Activated T-helper 2 cell treated with anti-CD3 and anti-CD28 coated beads, Interferon-gamma antibody, Interleukin-2, Interleukin-4, amounts not matched to agents 10 μg/mL and 5 μg/mL and 100 μg/mL, durations not matched to agents 14 hours and 24 hours and 36 hours (primary cell): ENCODE measurements at places on chromosomes 1 and 21. TPM values are rescaled to one million over a fixed set of nuclear protein-coding genes. Genes with fewer than 3 reads are reported as not detected.

AK5 gene
- total RNA-seq = not detected in 2 replicates

OR2T33 gene
- total RNA-seq = not detected in 2 replicates

- peaks cover 88% of the 10 kb centered on the region for H3K36me3 ChIP-seq
- no peaks in the 10 kb centered on the region for H3K27me3 ChIP-seq
- DNase-seq = peak; percentile 60
- H3K4me3 ChIP-seq = peak overlapping the region; percentile 71
- H3K4me1 ChIP-seq = peaks cover 86% of the 10 kb centered on the region
- H3K27ac ChIP-seq = peak overlapping the region; percentile 94
Observed at GRCh38 chr1:160637821-160638539, 8.9 kb downstream of the SLAMF1 start.

DNA sequence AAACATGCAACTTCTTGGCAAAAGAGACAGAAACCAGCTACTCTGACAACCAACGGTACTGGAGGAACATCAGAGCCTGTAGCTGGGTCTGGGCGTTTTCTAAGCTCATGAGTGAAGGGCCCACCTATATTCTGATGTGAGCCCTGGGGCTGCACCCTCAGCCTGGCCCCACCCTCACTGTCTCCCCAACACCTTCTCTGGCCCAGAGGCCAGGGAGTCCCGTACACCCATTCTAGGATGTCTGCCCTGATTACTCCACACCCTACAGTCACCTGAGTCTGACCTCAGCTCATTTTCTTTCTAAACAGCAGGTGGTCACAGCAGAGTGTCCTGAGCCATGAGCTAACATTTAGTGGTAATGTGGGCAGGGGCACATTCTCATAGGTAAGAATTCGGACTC is 439.2 kb downstream of the MATN1 start:
- H3K27ac ChIP-seq = no peak overlapping the region
- peaks cover 6% of the 10 kb centered on the region for H3K27me3 ChIP-seq
- H3K4me3 ChIP-seq = no peak overlapping the region
- no peak for DNase-seq
- H3K4me1 ChIP-seq = peaks cover 15% of the 10 kb centered on the region
- H3K36me3 ChIP-seq = no peaks in the 10 kb centered on the region

GRCh38 chr1:218473522-218473921 is 128.4 kb downstream of the TGFB2 start:
- H3K27me3 ChIP-seq = peaks cover 2% of the 10 kb centered on the region
- H3K4me1 ChIP-seq = peaks cover 10% of the 10 kb centered on the region
- no peaks in the 10 kb centered on the region for H3K36me3 ChIP-seq
- no peak overlapping the region for H3K27ac ChIP-seq

- peaks cover 12% of the 10 kb centered on the region for H3K4me1 ChIP-seq
- no peak for DNase-seq
- no peak overlapping the region for H3K4me3 ChIP-seq
- H3K36me3 ChIP-seq = no peaks in the 10 kb centered on the region
- no peak overlapping the region for H3K27ac ChIP-seq
- peaks cover 75% of the 10 kb centered on the region for H3K27me3 ChIP-seq
Observed at GRCh38 chr21:36703626-36704280, 4.8 kb downstream of the SIM2 start.

DUSP10 gene
- 21.0 and 21.7 TPM in 2 replicates for total RNA-seq

DNA sequence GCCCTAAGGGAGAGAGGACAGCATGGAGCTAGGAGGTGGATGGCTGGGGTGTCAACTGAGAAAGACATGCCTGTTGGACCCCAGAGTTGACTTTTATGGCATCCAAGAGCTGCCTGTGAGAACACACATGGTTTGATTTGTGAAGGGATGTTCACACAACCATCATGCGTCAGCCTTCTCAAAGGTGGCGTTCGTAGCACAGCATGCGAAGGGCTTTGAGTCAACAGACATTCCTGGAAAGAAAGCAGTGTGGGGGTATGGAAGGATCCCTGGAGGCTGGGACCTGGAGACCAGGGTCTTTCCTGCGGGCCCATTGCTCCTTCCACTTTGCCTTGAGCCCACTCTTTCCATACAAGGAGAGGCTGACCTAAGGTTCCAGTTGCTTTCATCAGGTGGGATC is 6.4 kb upstream of the WNT3A start:
- H3K27me3 ChIP-seq = peaks cover 29% of the 10 kb centered on the region
- DNase-seq = peak; percentile 6
- no peaks in the 10 kb centered on the region for H3K36me3 ChIP-seq
- H3K4me1 ChIP-seq = no peaks in the 10 kb centered on the region
- no peak overlapping the region for H3K4me3 ChIP-seq

USH2A gene
- total RNA-seq = not detected in 2 replicates

- no peak overlapping the region for H3K4me3 ChIP-seq
- H3K4me1 ChIP-seq = peaks cover 2% of the 10 kb centered on the region
- no peak for DNase-seq
- H3K27ac ChIP-seq = no peak overlapping the region
- H3K27me3 ChIP-seq = peaks cover 5% of the 10 kb centered on the region
- H3K36me3 ChIP-seq = no peaks in the 10 kb centered on the region
Observed at GRCh38 chr1:174726167-174726879, 273.4 kb upstream of the CACYBP start.

GRCh38 chr1:221810406-221810805 is 68.5 kb upstream of the DUSP10 start:
- no peak for DNase-seq
- peak overlapping the region; percentile 81 for H3K27ac ChIP-seq
- peaks cover 41% of the 10 kb centered on the region for H3K4me1 ChIP-seq
- no peak overlapping the region for H3K4me3 ChIP-seq
- peaks cover 4% of the 10 kb centered on the region for H3K27me3 ChIP-seq
- no peaks in the 10 kb centered on the region for H3K36me3 ChIP-seq

DNA sequence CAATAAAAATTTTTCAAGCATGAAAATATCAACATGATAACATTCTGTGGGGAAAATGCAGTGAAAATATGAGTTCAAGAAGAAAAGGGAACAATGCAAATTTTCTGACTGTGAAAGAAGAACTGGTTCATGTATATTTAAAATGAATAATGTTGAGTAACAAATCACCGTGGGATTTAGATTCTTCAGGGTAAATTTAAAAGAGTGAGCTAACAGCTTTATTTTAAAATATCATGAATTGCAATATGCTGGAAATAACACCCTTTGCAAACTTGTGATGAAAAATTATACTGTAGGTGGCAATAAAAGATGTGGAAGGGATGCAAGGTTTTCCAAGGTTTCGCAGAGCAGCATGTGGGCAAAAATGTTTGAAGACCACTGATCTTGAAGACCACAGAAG is 13.2 kb upstream of the SSX2IP start:
- no peak for DNase-seq
- H3K27ac ChIP-seq = no peak overlapping the region
- H3K36me3 ChIP-seq = no peaks in the 10 kb centered on the region
- peaks cover 9% of the 10 kb centered on the region for H3K4me1 ChIP-seq

DNA sequence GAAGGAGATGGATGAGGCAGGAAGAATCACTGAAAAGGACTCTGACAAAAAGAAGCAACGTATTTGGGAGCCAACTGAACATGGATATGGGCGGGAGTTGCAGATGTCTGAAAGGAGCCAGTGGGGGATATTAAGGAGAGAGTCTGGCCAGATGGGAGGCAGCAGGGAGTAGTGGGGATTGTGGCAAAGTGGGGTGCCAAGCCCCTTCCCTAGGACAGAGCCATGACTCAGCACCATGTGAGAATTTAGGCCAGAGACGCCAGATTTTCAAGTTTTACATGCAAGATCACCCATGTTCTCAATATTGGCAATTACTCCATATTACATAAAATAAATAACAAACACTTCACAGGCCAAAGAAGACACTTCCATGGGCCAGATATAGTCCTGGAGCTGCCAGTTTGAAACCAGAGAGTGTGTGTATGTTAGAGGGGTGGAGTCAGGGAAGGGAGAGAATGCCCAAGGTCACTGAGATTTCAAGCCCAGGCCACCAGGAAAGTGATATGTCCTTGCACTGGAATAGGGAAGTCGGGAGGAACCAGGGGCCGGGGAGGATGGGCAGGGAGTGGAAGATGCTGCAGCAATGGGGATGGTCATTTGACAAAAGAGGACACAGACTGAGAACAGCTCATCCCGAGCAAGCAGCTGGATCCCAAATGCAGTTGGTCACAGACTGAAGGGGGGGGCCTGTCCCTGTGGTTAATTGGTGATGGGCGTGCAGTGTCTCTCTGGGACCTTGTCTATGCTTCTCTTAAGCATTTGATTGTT is 23.5 kb downstream of the TMEM51 start:
- H3K27me3 ChIP-seq = peaks cover 9% of the 10 kb centered on the region
- H3K4me3 ChIP-seq = no peak overlapping the region
- H3K36me3 ChIP-seq = no peaks in the 10 kb centered on the region
- H3K27ac ChIP-seq = no peak overlapping the region
- DNase-seq = no peak

- no peak for DNase-seq
- H3K27ac ChIP-seq = no peak overlapping the region
- no peaks in the 10 kb centered on the region for H3K36me3 ChIP-seq
- no peak overlapping the region for H3K4me3 ChIP-seq
- H3K27me3 ChIP-seq = no peaks in the 10 kb centered on the region
Observed at GRCh38 chr1:85894651-85895050, 186.4 kb upstream of the ZNHIT6 start.

DNA sequence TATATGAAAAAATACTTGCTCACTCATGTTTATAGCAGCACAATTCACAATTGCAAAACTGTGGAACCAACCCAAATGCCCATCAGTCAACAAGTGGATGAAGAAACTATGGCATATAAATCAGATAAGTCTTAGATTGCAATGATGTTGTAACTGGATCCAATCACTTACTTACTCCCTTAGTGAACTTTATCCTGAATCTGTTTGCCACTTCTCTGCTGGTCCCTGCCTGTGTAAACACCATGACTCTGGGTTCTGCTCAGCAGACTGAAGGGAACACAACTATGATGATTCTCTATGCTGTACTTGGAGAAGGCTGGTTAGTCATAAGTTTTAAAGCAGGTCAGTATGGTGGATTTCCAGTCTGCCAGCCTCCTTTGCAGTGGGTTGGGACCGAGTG is 391.2 kb downstream of the RWDD3 start:
- DNase-seq = no peak
- no peaks in the 10 kb centered on the region for H3K4me1 ChIP-seq
- H3K36me3 ChIP-seq = no peaks in the 10 kb centered on the region
- no peak overlapping the region for H3K4me3 ChIP-seq
- H3K27ac ChIP-seq = no peak overlapping the region

- no peak overlapping the region for H3K4me3 ChIP-seq
- H3K27me3 ChIP-seq = no peaks in the 10 kb centered on the region
- DNase-seq = no peak
- no peak overlapping the region for H3K27ac ChIP-seq
Observed at GRCh38 chr1:172279939-172280636, 140.4 kb upstream of the C1orf105 start.

GRCh38 chr1:193448682-193449461 is 262.5 kb upstream of the B3GALT2 start:
- peak overlapping the region; percentile 59 for H3K27ac ChIP-seq
- H3K4me3 ChIP-seq = peak overlapping the region; percentile 27
- H3K4me1 ChIP-seq = peaks cover 19% of the 10 kb centered on the region
- no peaks in the 10 kb centered on the region for H3K27me3 ChIP-seq
- DNase-seq = no peak

GRCh38 chr1:10291705-10292104 is 81.3 kb downstream of the KIF1B start:
- DNase-seq = no peak
- no peak overlapping the region for H3K27ac ChIP-seq
- H3K4me3 ChIP-seq = no peak overlapping the region
- H3K36me3 ChIP-seq = peaks cover 33% of the 10 kb centered on the region
- peaks cover 4% of the 10 kb centered on the region for H3K4me1 ChIP-seq

GRCh38 chr1:209598227-209598626 is 14.7 kb downstream of the CAMK1G start:
- no peaks in the 10 kb centered on the region for H3K4me1 ChIP-seq
- peaks cover 47% of the 10 kb centered on the region for H3K27me3 ChIP-seq
- no peak for DNase-seq
- no peaks in the 10 kb centered on the region for H3K36me3 ChIP-seq
- H3K27ac ChIP-seq = no peak overlapping the region

GRCh38 chr1:169689395-169689794 is 22.0 kb downstream of the SELL start:
- no peak overlapping the region for H3K27ac ChIP-seq
- peaks cover 52% of the 10 kb centered on the region for H3K4me1 ChIP-seq
- no peaks in the 10 kb centered on the region for H3K27me3 ChIP-seq
- H3K4me3 ChIP-seq = no peak overlapping the region
- DNase-seq = no peak
- H3K36me3 ChIP-seq = peaks cover 26% of the 10 kb centered on the region

DNA sequence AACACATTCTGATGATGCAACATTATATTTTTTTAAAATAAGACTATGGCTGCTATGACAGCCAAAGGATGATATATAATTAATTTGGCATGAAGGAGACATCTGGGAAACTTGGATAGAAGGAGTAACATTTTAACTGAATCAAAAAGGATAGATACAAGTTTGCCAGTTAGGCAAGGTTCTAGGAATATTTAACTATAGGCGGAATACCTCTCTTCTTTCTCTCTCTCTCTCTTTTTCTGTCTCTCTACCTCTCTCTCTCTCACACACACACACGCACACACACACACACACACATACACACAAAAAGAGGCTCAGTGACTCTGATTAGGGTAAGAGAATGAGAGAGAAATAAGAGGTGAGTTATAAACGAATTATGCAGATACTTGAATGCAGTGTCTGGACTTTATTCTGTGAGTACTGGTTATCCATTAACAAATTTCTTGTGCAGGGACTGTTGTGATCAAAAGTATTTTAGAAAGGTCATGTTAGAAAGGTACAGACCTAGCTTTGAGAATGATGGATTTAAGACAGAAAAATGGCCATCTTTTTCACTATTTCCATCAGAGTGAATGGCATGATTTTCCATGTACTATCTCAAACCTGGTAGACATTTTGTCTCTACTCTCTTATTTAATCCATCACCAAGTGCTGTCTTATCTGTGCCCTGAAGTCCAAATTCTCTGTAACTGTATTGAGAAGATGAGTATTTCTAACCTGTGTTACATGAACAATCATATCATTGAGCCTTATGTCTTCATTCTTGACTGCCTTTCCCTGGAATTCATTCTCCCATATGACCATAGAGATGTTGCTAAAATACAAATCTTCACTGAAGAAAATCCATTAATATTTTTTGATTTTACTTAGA is 1106.9 kb upstream of the ADGRL4 start:
- H3K4me1 ChIP-seq = no peaks in the 10 kb centered on the region
- DNase-seq = no peak
- no peaks in the 10 kb centered on the region for H3K27me3 ChIP-seq
- H3K36me3 ChIP-seq = no peaks in the 10 kb centered on the region
- H3K4me3 ChIP-seq = no peak overlapping the region

- H3K27me3 ChIP-seq = peaks cover 7% of the 10 kb centered on the region
- H3K36me3 ChIP-seq = no peaks in the 10 kb centered on the region
- no peak overlapping the region for H3K27ac ChIP-seq
- H3K4me1 ChIP-seq = no peaks in the 10 kb centered on the region
Observed at GRCh38 chr1:223337174-223337869, 26.7 kb downstream of the SUSD4 start.

- no peaks in the 10 kb centered on the region for H3K27me3 ChIP-seq
- DNase-seq = no peak
- no peaks in the 10 kb centered on the region for H3K36me3 ChIP-seq
- H3K4me1 ChIP-seq = no peaks in the 10 kb centered on the region
Observed at GRCh38 chr21:26490771-26491170, 82.3 kb downstream of the CYYR1 start.
